ENCODE measurements at places on chromosomes 5 and 9.

DNA sequence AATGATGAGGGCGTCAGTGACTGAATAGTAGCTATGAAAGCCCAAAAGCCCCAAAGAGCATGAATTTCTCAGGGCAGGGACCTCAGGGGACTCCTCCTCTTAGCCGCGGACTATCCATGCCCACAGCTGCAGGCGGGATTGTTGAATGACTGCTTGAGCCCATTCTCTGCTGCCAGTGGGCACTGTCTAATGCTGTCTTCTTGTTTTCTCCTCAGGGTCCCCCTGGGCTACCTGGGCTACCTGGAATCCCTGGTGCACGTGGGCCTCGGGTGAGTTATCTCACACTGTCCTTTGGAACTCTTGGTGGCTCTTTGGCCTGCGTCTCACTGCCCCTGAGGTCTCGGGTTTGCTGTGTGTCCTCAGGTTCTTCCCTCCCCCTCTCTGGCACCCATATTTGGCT lies 22.7 kb downstream of the COL27A1 start:
- no peak for DNase-seq

GRCh38 chr5:44919560-44919959 lies 110.8 kb downstream of the MRPS30 start:
- DNase-seq = no peak

DNA sequence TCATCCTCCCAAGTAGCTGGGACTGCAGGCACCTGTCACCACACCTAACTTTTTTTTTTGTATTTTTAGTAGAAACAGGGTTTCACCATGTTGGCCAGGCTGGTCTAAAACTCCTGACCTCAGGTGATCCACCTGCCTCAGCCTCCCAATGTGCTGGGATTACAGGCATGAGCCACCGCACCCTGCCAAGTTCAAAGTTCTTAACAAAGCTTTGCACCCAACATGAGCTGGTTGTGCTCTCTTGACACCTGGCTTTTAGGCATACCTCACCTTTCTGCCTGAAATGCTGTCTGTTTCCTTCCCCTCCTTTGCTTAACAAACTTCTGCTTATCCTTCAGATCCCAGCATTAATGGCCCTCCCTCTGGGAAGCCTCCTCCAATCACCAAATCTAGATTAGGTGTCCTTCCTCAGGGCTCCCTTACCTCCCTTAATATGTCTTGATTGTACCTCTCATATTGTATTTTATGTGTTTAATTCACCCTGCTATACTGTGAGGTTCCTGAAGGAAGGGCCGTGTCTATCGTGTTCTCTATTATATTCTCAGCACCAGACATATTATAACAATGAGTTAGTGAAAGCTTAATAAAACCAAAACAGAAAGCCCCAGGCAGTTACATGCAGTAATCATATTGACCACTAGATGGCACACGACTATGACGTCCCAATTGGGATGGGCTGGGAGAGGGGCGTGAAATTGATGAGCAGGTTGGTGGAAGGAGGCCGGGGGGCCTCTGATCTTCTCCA lies 62.9 kb upstream of the PPARGC1B start:
- DNase-seq = no peak

- no peak for DNase-seq
Measured at GRCh38 chr5:96150007-96150406, 188.4 kb upstream of the ELL2 start.

DNA sequence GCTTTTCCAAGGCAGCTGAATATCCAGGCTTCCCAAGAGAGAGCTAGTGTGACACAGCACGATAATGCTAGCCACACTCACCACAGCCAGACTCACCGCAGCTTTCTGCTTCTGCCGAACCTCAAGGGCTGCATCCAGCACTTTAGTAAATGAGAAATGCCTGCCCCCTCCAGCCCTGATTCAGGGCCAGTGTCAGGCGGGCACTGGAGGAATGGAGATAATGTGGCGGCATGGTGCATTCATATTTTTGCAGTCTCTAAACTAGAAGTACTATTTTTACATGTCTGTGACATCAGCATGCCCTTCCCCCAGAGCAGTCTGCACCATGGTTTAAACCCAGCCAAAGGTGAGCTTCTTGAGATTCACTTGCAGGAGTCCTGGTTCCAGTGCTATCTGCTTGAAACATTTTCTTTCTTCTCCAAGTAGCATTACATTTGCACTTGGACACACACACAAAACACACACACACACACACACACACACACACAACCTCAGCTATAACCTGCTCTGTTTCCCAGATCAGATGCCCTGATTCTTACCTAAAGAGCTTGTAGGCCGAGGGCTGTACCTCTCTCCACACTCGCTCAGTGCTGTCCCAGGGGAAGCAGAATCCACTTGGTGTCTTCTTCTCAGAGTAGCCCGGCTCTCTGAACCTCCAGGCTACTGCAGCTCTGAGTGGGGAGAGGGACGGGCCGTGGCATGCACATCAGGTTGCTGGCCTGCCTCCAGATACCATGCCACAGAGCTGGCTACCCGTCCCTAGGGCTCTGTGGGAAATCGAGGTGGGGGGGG lies at the start of gene FGF1:
TSS of gene FGF1 (minus strand) at position 673 of the 792 bp plus-strand sequence. CDS start 71,963 bp downstream, outside the sequence.
- DNase-seq = peak; percentile 69

DNA sequence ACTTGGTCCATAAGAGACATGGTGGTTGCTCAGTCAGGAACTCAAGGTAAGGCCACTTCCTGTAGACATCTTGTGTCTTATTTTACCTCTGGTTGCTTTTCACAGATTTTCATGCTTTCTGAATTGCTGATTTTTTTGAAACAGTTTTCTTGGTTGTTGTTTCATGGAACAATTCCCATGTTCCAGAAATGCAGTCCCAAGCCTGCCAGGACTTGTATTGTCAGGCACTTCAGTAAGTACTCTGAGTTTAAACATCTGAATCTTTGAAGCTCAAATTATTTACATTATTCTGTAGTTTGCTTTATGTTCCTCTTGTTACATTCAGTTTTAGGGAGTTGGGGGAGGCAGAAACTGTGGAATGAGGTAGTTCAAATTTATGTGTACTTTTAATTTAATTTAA lies 290.2 kb downstream of the DMRT2 start:
- DNase-seq = no peak

DNA sequence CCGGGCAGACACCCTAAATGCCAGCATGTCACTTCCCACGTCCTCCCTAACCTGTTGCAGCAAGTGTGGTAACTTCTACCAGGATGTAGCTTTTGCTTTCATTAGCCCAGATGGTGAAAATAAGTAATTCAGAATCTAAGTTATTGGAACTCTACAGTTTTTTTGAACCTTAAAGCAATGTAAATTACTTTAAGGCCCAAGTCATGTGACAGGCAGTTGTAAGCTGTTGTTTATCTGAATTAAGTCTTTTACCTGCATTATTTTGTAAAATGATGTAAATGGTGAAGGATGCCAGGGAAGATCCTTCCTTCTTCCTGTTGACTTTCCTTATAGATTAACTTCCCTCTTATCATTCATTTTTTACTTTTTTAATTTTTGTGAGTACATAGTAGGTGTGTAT lies 670.2 kb downstream of the SEMA5A start:
- no peak for DNase-seq

- DNase-seq = peak; percentile 80
Measured at GRCh38 chr5:123610665-123611405, 98.9 kb downstream of the CSNK1G3 start.

GRCh38 chr5:9192266-9192665 lies 353.6 kb downstream of the SEMA5A start:
- DNase-seq = no peak

- DNase-seq = peak; percentile 9
Measured at GRCh38 chr5:171462136-171462927, 42.9 kb downstream of the FGF18 start.

DNA sequence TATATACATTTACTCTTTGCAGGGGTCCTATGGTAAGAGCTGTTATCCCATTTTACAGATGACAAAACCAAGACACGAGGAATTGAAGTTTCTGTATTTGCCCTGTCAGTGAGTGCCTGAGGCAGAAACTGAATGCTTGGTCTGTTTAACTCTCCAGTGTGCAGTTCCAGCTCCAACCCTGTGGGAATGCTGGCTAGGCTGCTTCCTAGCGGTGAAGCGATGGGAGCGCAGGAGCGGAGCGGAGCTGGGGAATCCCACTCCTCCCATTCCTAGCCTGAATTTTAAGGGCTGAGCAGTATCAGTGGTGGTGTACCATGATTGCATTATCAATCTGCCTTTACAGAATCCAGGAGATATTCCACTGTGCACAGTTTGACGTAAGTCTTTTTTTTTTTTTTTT lies 202.3 kb downstream of the LRRC70 start:
- no peak for DNase-seq

DNA sequence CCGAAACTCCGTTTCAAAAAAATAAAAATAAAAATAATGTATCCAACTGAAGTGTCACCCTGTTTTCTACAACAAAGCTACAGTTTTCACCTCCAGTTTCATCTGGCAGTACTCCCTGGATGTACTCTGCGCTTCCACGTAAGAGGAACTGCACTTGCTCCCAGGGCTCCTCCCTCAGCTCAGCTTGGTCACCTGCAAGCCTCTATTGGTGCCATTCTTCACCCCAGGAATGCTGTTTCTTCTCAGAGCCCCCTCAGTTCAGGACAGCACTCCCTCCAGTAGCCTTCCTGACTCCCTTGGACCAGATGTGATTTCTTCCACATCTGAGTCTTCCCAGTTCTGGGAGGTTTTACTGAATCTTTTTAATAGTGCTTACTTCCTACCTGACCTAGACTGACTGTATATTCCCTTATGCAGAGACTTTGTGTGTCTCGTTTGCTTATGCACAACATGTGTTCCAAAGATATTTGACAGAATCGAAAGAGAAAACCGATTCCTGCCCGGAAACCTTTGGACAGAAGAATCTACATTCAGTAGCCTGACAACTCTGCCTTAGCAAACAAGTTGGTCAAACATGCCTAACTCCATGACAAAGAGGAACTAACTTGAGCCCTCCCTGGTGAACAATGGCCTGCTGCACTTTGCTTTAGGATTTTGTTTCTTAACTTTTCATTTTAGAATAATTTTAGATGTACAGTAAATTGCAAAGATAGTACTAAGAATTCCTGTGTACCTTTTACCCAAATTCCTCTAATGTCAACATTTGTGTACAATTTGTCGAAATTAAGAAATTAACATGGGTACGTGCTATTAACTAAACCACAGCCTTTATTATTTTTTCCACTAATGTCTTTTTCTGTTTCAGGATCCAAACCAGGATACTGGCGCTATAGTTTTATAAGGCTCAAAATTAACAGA lies 814 bp downstream of the CCDC125 start:
- DNase-seq = no peak

DNA sequence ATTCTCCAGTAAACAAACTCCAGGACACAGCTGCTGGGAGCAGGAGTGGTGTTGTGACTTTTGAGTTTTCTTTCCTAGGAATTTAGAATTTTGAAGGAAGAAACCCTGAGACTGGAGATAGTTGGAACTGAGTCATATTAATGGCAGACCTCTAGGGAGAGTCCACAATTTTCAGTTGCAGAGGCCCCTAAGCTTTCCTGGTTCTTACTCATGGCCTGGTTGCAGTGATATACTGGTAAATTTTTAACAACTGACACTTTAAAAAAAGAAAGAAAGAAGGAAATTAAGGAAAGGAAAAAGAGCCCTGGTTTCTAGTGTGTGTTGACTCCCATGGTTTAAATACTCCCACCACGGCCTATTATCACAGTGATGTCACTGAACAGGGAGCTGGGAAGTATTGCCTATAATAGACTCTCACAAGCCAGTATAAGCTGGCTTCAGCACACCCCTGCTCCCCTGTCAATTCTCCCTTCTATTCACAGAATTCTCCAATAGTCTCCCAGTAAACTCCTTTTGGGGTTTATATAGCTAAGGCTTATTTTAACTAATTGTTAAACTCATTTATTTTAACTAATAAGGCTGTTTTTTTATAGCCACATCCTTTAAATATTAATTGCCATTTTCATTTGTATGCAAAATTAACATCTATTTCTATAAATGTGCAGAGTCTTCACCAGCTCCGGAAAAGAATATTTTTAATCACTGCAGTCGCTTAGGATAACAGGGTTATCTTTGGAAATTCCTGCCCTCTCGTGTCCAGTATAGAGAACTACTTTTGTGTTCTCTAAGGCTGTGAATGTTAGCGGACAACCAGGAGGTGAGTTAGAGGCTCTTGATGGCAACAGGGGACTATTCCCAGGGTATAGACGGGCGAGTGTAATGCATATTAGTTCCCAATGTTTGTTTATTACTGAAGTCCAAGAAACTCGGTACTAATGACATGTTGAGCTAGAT lies 59.7 kb downstream of the GGTA1 start:
- DNase-seq = no peak

GRCh38 chr9:113475031-113475430 lies 11.5 kb downstream of the RGS3 start:
- DNase-seq = peak; percentile 42

- DNase-seq = no peak
Measured at GRCh38 chr9:15140051-15140450, 167.0 kb downstream of the TTC39B start.

GRCh38 chr5:83244516-83244915 lies 167.2 kb downstream of the XRCC4 start:
- no peak for DNase-seq

DNA sequence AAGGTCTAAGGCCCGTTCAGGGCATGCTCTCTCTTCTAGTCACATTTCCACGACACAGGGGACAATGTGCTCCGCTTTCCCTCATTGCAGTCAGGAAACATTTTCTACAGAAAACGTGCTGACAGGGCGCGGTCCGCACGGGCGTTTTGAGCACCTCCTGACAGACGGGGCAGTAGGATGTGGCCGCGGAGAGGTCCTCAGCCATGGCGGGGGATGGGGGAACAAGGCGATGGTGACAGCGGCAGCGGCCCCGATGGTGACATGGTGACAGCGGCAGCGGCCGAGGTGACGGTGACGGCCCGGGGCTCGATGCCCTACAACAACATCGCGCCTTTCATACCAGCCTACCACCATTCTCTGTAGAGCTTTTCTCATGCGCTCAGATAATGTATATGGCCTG lies 4.1 kb downstream of the PLPP1 start:
- no peak for DNase-seq

- no peak for DNase-seq
Measured at GRCh38 chr9:100639854-100640253, 62.0 kb downstream of the CAVIN4 start.

DNA sequence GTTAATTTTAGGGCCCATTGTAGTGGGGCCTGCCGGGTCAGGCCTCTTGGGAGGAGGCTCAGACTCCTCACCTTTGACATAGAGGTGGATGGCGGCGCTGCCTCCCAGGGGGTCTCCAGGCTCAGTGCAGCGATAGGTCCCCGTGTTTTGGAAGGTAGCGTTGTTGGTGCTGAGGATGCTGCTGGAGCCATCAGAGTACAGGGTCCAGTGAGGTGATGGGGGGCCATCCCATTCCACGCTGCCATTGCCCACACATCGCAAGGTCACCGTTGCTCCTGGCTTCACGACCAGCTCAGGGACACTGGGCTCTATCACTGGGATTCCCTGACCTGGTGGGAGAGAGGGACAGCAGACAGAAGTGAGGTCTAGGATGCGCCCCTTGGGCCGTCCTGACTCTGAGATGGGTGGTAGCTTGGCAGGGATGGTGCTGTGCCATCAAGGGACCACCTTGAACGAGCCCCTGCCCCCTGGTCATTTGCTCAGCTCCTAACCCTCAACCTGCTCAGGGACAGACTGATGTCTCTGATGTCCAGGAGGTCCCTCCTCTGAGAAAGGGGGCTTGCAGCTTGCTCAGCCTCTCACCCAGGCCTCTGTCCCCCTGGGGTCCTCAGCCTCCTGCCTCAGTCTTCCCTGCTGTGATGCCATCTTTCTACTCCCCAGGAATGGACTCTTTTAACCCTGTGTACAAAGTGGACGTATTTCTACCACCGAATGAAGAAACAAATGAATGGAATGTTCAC lies 5.5 kb downstream of the CSF1R start:
- DNase-seq = no peak

- DNase-seq = peak; percentile 51
Measured at GRCh38 chr9:36074870-36075532, 38.3 kb downstream of the RECK start.
